ENCODE measurements at places on chromosomes 1 and 21.

DNA sequence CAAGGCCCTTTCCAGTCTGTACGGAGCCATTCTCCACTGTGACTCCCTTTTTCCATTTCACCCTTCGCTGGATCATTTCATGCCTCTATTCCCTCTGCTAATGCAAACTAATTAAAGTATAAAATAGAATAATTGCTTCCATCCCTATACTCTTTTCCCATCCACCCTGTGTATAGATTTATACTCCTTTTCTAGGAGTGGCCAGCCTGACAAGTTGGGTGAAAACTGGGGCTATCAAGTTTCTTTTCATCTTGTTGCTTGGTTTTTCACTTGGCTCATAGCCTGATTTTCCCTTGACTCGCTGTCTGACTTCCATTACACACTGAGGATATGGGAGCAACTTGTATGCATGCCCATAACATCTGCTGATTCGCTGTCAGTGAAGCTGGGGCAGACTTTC is 107.0 kb downstream of the PLXNA2 start:
- H3K27me3 ChIP-seq, result no peaks in the 10 kb centered on the region
- H3K4me3 ChIP-seq, result no peak overlapping the region
- H3K27ac ChIP-seq, result no peak overlapping the region
- no peak for DNase-seq
- H3K36me3 ChIP-seq, result no peaks in the 10 kb centered on the region

DNA sequence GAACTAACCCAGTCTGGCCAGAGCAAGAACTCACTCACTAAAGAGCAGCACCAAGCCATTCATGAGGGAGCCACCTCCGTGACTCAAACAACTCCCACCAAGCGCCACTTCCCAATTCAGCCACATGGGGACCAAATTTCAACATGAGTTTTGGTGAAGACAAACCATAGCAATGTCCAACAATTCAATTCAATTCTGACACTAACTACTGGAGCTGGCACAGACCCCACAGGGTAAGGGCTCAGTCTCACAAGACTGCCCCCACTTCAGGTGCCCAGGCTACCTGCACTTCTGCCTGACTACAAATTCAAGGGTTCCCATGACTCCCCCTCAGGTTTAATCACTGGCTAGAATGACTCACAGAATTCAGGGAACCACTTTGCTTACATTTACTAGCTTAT is 48.8 kb upstream of the RAP1A start:
- no peaks in the 10 kb centered on the region for H3K27me3 ChIP-seq
- DNase-seq, result peak; percentile 41
- H3K36me3 ChIP-seq, result no peaks in the 10 kb centered on the region
- peaks cover 10% of the 10 kb centered on the region for H3K4me1 ChIP-seq
- H3K27ac ChIP-seq, result no peak overlapping the region

- DNase-seq, result peak; percentile 34
- peaks cover 16% of the 10 kb centered on the region for H3K4me1 ChIP-seq
- H3K4me3 ChIP-seq, result peak within 1 kb of the TSS; percentile 74
- H3K36me3 ChIP-seq, result peaks cover 5% of the 10 kb centered on the region
- no peak within 1 kb of the TSS for H3K27ac ChIP-seq
These were observed at the start of gene MANEAL for GRCh38 chr1:37793773-37794371. MANEAL (plus strand) TSS chr1:37793847; CDS start chr1:37794183, 336 bp downstream.

GRCh38 chr21:15604413-15604812 is 125.4 kb upstream of the USP25 start:
- DNase-seq, result no peak
- peaks cover 18% of the 10 kb centered on the region for H3K27me3 ChIP-seq
- no peaks in the 10 kb centered on the region for H3K36me3 ChIP-seq
- no peak overlapping the region for H3K27ac ChIP-seq
- no peak overlapping the region for H3K4me3 ChIP-seq
- H3K4me1 ChIP-seq, result no peaks in the 10 kb centered on the region

- H3K27me3 ChIP-seq, result peaks cover 4% of the 10 kb centered on the region
- DNase-seq, result no peak
- no peak overlapping the region for H3K4me3 ChIP-seq
These were observed 632.4 kb upstream of the CAMK1G start for GRCh38 chr1:208951026-208951525.

DNA sequence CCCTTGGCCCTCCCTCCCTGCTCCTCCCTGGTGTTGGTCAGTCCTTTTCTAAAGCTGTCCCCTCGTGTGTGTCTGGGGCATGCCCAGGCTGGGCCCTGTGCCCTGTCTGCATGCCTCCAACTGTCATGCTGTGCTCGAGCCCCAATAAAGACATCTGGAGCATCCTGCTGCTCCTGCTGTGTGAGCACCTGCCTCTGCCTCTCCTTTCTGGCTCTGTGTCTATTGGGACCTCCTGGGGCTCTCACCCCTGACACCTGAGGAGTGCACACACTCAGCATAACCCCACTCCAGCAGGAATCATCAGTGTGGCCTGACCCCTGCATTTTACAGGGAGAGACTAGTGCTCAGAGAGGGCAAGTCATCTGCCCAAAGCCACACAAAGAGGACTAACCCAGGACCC is 23.7 kb downstream of the KCNC4 start:
- no peak overlapping the region for H3K27ac ChIP-seq
- H3K4me1 ChIP-seq, result no peaks in the 10 kb centered on the region
- H3K36me3 ChIP-seq, result no peaks in the 10 kb centered on the region
- DNase-seq, result no peak
- H3K27me3 ChIP-seq, result peaks cover 1% of the 10 kb centered on the region

DNA sequence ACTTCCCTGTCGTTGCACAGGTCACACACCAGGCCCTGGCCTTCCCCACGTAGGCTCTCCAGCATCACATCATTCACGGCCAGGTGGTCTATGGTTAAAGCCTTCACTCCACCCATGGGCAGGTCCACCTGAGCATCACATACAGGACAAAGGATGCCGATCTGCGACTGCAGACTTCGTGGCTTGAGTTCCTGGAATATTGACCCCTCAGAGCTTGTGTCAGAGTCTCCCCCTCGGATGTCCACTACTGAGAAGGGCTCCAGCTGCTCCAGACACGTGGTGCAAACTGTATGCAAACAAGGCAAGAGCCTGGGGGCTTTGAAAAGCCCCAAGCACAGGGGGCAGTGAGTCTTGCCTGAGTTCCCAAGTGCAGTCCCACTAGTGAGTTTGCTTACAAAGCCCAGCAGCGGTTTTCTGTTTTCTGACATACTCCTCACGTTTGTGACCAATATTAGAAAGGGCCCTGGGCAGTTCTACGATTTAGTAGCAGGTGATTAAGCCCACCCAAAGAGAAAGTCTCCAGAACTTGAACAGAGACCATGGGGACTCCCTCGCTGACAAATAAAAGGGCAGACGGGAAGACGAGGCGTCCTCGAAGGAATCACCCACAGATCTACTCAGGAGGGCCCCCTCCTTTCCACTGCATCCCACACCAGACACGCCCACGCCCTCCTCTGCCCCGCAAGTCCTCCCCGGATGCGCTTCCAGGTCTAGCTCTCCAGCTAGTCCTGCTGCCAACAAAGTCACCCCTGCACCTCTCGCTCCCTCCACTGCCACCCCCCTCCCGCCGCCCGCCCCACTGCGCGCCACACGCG is 568 bp downstream of the TRIM45 start:
- DNase-seq, result no peak
- peaks cover 4% of the 10 kb centered on the region for H3K27me3 ChIP-seq
- no peak overlapping the region for H3K27ac ChIP-seq
- no peaks in the 10 kb centered on the region for H3K36me3 ChIP-seq

- no peak overlapping the region for H3K27ac ChIP-seq
- H3K4me3 ChIP-seq, result no peak overlapping the region
- no peaks in the 10 kb centered on the region for H3K4me1 ChIP-seq
- H3K27me3 ChIP-seq, result no peaks in the 10 kb centered on the region
- no peak for DNase-seq
These were observed 586.4 kb upstream of the TMPRSS15 start for GRCh38 chr21:18989953-18990495.

DNA sequence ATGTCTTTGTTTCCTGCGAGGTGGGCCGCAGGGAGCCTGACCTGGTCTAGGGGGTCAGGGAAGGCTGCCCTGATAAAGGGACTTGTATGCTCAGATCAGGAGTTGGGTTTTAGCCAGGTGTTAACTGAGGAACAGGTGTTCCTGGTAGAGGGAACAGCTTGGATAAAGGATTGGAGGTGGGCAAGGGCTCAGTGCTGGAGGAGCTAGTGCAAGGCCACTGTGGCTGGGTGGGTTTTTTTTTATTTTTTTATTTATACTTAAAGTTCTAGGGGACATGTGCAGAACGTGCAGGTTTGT is 31.1 kb downstream of the A3GALT2 start:
- peaks cover 9% of the 10 kb centered on the region for H3K36me3 ChIP-seq
- no peak overlapping the region for H3K27ac ChIP-seq
- peaks cover 2% of the 10 kb centered on the region for H3K27me3 ChIP-seq
- no peak for DNase-seq
- no peak overlapping the region for H3K4me3 ChIP-seq

- peaks cover 12% of the 10 kb centered on the region for H3K4me1 ChIP-seq
- no peak for DNase-seq
- no peak overlapping the region for H3K27ac ChIP-seq
- H3K36me3 ChIP-seq, result no peaks in the 10 kb centered on the region
- H3K4me3 ChIP-seq, result no peak overlapping the region
These were observed 10.4 kb downstream of the JUN start for GRCh38 chr1:58773406-58773840.

DNA sequence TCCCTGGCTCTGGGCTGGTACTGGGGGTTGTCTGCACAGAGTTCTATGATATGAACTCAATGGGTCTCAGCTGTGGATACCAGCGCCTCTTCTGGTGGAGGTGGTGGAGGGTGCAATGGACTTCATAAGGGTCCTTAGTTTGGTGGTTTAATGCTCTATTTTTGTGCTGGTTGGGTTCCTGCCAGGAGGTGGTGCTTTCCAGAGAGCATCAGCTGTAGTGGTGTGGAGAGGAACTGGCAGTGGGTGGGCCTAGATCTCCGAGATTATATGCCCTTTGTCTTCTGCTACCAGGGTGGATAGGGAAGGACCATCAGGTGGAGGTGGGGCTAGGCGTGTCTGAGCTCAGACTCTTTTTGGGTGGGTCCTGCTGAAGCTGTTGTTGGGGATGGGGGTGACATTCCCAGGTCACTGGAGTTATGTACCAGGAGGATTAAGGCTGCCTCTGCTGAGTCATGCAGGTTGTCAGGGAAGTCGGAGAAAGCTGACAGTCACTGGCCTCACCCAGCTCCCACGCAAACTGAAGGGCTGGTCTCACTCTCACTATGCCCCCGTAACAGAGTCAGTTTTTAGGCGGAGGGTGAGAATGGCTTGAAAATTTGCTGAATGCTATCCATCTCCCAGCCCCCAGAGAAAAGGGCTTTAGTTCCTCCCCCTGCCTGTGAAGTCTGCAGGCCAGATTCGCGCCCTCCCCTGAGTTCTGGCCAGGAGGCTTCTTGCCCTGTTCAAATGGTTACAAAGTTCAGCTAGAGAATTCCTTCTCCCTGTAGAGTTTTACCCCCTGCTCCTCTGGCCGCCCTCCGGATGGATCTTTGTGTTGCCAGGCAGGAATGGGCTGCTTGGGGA is 902.9 kb downstream of the LTN1 start:
- peaks cover 3% of the 10 kb centered on the region for H3K27me3 ChIP-seq
- DNase-seq, result no peak
- no peak overlapping the region for H3K4me3 ChIP-seq
- H3K4me1 ChIP-seq, result no peaks in the 10 kb centered on the region
- no peak overlapping the region for H3K27ac ChIP-seq
- no peaks in the 10 kb centered on the region for H3K36me3 ChIP-seq

GRCh38 chr1:183011859-183012258 is 11.4 kb upstream of the LAMC1 start:
- H3K36me3 ChIP-seq, result no peaks in the 10 kb centered on the region
- H3K4me1 ChIP-seq, result no peaks in the 10 kb centered on the region
- no peak for DNase-seq
- H3K27ac ChIP-seq, result no peak overlapping the region

DNA sequence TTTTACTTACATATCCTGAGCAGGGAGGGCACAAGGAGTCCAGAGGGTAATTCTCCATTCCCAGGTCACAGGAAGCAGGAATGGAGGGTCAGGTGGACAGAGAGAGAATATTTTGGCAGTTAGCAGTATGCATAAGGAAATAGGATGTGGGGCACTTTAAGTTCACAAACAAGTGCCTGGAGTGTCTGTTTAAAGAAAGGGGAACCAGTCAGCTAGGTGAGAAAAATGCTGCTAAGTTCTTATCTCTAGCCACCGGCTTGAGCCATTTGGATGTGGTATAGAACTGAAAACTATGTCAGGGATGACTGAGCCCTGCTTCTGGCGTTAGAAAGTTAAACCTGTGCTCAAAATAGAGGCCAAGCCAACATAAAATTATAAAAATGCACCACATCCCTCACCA is 739.7 kb upstream of the NCAM2 start:
- H3K27ac ChIP-seq, result no peak overlapping the region
- no peak for DNase-seq
- H3K4me1 ChIP-seq, result peaks cover 25% of the 10 kb centered on the region
- no peak overlapping the region for H3K4me3 ChIP-seq
